Common myeloid progenitor, CD34-positive (primary cell): ENCODE measurements at places on chromosomes 16 and 17.
A peak's percentile ranks its signal among the peaks of the same experiment; 100 is the strongest.

DNA sequence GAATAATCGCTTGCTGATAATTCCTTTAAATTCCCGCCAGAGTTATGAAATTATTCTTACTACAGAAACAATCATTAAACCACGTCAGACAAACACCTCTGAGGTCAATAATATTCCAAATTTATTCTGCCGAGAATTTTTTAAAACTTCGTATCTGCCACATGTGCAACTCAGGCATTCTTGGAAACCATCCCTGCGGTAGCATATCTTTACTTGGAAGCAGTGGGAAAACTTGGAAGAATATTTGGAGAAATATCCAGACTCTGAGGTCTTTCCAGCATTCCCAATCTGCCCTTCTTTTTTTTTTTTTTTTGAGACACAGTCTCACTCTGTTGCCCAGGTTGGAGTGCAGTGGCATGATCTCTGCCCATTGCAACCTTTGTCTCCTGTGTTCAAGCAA lies 2.0 kb upstream of the CCL11 start:
- no peak for DNase-seq

GRCh38 chr17:61161615-61162134 lies 238.0 kb upstream of the TBX2 start:
- DNase-seq = no peak

- no peak for DNase-seq
These were observed 21.2 kb downstream of the LIG3 start for GRCh38 chr17:35001549-35001948.

DNA sequence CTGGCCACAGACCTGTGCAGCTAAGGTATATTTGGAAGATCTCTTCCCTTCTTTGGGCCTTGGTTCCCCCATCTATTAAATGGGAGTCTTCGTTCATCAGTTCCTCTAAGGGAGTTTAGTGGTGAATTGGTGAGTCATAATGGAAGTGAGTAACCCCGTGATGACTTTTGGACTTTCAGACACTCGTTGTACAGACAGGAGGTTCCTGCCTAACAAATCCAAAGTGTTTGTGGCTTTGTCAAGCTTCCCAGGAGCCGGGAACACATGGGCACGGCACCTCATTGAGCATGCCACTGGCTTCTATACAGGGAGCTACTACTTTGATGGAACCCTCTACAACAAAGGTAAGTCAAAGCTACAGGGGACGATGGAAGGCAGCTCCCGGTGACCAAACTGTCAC lies 40.4 kb downstream of the WSCD1 start:
- no peak for DNase-seq

DNA sequence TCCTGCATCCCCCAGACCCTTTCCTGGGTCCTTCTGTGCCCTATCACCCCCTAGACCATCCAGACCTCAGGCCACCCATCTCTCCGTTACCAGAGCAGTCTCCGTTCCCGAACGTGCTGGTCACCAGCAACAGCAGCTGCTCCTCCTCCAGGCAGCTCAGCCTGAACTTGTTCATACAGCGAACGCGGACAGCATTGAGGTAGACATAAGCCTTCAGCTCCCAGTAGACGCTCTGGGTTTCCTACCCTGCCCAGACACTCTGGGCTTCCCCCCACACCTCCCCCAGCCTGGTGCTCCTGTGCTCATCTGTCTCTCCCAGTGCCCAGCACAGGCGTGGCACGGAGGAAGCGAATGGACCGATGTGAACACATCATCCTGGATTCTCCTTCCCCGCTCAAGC lies 41.6 kb upstream of the RNFT1 start:
- DNase-seq = no peak

DNA sequence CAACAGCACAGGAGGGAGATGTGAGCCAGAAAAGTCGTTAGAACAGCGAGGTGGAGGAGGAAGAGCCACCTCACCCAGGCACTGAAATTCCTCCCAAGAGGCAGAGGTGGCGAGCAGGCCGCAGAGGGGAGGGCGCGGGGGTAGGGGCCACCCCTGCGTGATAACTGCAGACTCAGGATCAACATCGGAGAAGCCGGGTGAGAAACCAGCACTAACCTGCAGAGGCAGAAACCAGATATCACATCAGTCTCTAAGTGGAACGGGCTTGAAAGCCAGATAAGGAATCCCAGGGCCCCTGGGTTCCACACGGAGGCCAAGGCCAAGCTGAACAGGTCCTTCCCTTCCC lies 39.4 kb upstream of the ZC3H18 start:
- DNase-seq = no peak

DNA sequence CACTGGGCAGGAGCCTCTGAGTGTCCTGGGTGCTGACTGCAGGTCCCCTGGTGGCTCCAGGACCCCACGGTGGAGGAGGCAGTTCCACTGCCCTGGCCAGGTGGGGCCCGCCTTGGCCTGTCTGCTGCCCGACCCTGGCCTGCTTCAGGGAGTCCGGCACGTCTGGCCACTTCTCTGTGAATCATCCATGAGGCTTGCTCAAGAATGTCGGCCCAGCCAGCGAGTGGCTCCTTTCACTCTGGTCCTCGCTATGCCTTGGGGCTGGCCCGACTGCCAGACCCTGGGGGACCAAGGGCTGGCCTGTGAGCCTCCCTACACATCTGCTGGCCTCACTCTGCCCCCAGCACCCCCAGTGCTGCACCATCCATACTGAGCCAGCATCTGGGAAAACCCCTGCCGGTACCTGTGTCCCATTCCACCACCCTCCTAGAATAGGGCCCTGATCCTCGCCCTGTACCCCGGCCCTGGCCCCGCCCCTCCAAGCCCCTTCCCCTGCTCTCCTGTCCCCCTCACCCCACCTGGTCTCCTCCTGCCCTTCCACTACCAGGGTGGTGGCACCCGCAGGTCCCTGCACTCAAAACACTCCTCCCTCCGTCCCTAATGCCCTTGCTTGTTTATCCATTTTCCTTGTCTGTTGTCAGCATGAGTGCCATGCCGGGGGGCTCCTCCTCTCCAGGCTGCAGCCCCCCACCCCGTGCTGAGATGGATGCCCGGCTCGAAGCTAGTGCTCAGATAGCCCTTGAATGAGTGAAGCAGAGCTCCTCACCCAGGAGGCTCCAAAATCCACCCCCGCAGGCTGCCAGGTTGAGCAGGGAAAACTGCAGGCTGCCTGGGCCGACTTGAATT lies 35.5 kb downstream of the ADCY7 start:
- DNase-seq = no peak

DNA sequence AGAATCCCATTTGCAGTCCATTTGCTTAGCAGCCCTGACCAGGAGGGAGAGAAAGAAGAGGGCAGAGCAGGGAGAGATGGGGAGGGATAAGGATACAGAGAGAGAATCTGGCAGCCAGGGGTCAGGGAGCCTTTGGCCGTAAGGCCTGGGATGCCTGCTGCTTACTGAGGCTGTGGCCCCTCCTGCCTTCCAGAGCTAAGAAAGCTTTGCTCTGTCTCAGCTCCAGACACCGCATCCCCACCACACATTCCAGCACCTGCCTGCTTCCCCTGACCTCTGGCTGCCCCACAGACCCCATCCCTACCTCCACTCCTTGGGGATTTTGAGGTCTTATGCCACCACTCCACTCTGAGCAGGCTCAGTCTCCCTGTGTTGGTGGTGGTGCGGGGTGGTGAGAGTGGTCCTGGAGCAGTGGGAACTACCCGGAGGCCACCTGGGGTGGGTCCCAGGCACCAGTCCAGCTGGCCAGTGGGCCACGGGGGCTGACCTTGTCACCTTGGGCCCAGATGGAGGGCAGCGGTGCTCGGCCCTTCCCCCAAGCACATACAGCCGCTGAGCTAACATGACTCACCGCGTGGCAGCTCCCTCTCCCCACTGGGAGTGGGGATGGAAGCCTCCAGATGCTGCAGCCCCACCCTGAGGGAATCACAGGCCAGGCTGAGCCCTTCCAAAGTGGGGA lies 58.3 kb downstream of the RAI1 start:
- DNase-seq = peak; percentile 31

DNA sequence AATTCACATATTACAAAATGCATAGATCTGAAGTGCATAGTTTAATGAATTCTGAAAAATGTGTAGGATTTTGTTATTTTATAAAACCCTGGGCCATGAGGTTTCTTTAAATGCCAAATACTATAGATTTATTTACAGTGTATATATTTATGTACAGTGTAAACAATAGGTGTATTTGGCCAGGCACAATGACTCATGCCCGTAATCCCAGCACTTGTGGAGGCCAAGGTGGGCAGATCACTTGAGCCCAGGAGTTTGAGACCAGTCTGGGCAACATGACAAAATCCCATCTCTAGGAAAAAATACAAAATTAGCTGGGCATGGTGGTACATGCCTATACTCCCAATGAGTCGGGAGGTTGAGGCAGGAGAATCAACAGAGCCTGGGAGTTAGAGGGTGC lies 249.4 kb downstream of the PRKCA start:
- no peak for DNase-seq

DNA sequence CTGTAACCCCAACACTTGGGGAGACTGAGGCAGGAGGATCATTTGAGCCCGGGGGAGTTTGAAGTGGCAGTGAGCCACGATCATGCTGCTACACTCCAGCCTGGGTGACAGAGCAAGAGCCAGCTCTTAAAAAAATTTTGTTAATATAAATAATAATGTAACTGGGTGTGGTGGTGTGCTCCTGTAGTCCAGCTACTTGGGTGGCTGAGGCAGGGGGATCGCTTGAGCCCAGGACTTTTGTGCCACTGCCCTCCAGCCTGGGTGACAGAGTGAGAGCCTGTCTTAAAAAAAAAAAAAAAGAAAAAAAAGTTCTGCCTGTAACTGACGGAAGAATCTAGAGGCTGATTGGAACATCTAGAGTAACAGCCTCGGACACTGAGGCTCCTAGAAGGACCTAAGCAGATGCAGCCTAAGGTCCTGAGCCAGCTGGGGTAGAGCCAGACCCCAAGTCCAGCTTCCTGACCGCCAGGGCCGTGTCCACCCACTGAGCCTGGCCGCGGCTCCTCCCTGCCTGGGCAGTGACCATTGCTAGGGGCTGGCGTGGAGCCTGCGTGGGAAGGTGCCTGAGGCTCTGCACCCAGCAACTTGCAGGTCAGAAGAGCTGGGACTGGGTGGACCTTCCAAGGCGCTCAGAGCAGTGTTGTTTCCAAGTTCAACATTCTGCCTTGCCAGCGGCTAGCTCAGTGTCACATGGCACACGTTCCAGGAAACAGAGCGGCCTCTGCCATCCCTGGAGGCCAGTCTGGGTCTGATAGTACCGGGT lies 209.4 kb upstream of the CIBAR2 start:
- DNase-seq = no peak

DNA sequence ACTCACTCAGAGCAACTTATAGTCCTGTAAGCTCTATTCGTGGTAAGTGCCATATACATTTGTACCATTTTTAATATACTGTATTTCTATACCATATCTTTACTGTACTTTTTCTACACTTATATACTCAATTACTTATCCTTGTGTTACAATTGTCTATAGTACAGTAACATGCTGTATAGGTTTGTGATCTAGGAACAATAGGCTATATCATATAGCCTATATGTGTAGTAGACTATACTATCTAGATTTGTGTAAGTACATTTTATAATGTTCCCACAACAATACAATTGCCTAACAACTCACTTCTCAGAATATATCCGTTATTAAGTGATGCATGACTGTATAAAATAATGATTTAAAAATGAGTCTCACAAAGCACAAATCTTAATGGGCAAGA lies 123.3 kb upstream of the NACA2 start:
- DNase-seq = no peak

- peak; percentile 11 for DNase-seq
These were observed 5.9 kb downstream of the MEOX1 start for GRCh38 chr17:43655693-43656255.

GRCh38 chr17:46135879-46136563 lies 57.2 kb downstream of the KANSL1 start:
- DNase-seq = no peak

GRCh38 chr16:88649195-88649923 lies 1.5 kb downstream of the CYBA start:
- DNase-seq = no peak

DNA sequence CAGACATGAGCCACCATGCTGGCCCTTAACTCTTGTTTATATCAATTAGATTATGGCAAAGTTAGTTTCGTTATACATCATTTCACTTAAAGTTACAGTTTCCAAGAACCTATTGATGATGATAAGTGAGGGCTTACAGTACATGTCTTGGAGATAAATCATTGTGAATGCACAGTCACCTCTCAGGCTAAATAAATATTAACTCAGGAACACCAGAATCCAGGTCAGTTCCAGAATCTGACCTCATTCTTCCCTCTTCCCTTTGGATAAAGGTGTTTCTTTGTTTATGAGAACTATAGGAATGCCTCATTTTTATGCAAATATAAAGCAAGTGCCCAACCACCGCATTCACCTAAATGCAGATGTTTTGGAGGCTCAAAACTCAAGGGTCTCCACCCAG lies 48.4 kb upstream of the CRYM start:
- DNase-seq = no peak

DNA sequence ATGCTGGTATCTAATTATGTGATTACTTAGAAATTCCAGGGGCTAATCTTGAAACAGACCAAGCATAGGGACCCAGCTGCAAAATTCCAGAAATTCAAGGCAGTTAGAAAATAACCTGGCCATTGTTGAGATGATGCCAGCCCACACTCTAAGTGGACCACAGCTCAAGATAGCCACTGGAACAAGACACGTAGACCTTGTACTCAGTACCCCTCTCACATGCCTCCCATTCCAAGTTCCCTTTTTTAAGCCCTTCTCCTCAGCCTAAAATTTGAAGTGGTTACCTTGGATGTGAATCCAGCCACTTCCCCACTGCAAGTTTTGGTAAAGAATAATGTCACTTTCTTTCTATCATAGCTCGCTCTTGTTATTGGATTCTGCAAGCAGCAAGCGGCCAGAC lies 4.1 kb upstream of the ZNF19 start:
- peak; percentile 18 for DNase-seq

GRCh38 chr16:54359081-54359480 lies 72.5 kb upstream of the IRX3 start:
- DNase-seq = no peak

DNA sequence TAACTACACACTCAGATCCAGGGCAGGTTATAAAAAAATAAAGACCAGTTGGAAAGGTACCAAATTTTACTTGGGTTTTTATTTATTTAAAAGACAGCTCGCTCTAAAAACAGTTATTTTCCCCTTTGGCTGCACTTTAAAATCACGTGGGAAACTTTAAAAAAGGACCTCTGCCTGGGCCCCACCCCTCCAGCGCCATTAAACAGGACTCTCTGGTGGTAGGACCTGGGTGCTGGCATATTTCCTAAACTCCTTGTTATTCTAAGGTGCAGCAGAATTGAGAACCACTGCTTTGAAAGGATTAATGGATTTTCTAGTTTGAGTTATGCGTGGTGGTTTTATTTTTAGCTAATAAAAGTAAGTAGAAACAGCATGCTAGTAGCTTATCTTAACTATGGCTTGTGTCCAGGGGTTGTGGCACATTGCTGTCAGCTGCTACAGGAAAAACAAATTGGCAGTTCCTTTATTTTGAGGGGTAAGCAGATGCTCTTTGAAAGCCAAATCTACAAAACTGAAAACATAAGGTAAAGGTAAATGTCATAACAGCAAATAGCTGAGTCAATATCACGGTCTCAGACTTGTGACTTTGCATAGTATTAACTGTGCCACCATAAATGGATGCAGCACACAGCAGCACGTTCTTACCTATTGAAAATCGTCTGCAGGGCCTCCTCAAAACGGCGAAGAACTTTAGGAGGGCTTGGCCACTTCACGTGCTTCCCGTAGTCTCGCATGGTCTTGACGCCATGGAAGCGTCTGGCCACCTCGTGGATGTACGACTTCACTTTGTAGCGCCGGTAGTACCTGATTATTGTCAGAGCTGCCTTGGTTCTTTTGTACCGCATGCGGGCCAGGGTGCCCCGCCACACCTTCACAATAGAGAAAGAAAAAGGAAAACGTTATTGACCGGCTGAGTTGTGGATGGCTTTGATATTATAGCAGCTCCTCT lies 172.0 kb downstream of the CDK5R1 start:
- DNase-seq = no peak
